ENCODE measurements at places on chromosomes 11 and 22.

DNA sequence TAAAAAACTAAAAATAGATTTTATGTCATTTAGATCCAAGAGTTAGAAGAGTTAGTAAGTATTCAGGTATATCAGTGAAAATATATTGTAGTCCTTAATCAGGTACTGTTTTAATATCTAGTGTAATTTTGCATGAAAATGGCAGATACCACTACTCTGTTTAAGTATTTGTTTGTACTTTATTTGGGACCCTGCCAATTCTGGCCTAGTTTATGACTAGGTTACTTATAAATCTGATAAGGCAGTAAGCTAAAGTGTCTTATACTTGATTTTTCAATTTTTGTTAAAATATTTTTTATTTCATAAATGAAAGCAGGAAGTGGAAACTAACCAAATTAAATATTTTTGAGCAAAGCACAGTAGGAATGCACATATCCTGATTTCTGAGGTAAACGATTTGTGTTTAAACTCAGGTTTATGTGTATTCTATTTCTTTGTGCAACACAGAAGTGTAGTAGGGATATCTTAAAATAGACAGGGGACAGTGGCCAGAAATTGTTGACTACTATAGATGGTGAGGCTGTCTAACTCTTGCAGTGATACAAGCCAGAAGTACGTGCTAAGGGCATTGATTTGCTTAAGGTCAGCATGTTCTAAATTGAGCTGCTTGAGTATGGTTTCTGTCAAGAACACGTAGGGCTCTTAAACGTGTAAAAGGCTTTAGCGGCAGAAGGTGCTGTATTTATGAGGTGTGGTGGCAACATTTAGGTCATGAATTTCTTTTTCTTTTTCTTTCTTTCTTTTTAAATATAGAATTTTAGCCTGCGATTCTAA lies 34.0 kb downstream of the HIPK3 start:
- no peak for DNase-seq

DNA sequence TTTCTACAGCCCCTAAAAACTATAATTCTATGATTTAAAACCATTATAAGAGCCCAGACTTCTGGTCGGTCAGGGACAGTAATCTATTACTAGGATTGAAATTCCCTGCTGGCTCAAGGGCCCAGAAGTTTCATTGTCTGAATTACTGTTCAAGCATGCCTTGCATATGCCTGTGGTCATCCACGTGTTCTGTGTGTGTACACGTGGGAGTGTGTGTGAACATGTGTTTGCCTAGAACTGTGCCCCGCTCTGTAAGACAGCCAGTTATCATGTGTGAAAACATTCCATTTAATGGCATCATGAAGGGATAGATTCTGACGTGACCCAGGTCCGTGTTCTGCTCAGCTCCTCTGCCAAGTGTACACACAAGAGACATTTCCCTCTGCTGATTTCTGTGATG lies 189.3 kb upstream of the NECTIN1 start:
- no peak for DNase-seq

- no peak for DNase-seq
Observed at GRCh38 chr11:287821-288477, 977 bp upstream of the PGGHG start.

DNA sequence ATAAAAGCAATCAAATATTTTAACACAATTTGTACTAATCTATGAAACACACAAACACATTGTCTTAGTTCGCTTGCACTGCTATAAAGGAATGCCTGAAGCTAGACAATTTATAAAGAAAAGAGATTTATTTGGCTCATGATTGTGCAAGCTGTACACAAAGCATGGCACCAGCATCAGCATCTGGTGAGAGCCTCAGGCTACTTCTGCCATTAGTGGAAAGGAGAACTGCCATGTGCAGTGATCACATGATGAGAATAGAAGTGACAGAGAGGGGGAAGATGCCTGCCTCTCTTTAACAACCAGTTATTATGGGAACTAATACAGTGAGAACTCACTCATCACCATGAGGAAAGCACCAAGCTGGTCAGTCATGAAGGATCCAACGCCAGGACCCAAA lies 105.1 kb downstream of the GUCY1A2 start:
- no peak for DNase-seq

- no peak for DNase-seq
Observed at GRCh38 chr11:111697933-111698371, 68.2 kb downstream of the PPP2R1B start.

- DNase-seq: no peak
Observed at GRCh38 chr11:124873951-124874350, 8.7 kb downstream of the ROBO3 start.

- DNase-seq: no peak
Observed at GRCh38 chr11:72836111-72836510, 21.9 kb downstream of the ATG16L2 start.

GRCh38 chr11:36304351-36304750 lies 8.3 kb downstream of the PRR5L start:
- DNase-seq: no peak

GRCh38 chr11:17813391-17814059 lies 78.9 kb downstream of the KCNC1 start:
- no peak for DNase-seq

- no peak for DNase-seq
Observed at GRCh38 chr11:80636999-80637398, 1196.2 kb upstream of the TENM4 start.

GRCh38 chr11:108286370-108286769 lies 63.5 kb downstream of the ATM start:
- no peak for DNase-seq

DNA sequence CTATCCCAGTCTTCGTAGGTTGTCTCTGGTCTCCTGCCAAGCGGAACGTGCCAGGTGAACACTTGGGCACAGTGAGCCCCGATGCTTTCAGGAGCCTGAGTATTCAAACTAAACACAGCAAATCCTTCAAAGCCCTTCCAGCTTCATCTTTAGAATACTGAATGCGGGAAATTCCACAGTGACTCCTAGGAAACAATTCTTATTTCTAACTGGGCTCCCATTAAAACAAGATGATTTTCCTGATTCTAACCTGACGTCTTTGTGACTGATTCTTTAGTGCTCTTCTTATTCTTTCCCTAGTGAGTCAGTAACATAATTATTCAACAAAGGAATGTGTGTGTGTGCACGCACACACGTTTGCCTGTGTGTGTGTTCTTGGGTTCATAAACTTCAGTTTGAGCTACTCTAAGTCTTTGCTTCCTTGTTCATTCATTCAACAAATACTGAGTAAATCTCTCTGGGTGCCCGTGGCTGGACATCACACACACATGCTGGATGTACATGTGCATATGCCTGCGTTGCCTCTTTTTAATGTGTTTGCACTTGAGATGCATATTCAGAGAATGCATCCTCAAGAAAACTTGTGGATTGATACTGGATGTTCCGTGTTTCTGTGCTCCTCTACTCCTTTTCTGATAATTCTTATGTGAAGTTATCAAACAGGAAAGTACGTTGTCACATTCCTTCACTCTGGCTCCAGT lies 134.5 kb downstream of the WNT7B start:
- DNase-seq: peak; percentile 35

- no peak for DNase-seq
Observed at GRCh38 chr22:44438481-44439131, 59.4 kb downstream of the RTL6 start.

DNA sequence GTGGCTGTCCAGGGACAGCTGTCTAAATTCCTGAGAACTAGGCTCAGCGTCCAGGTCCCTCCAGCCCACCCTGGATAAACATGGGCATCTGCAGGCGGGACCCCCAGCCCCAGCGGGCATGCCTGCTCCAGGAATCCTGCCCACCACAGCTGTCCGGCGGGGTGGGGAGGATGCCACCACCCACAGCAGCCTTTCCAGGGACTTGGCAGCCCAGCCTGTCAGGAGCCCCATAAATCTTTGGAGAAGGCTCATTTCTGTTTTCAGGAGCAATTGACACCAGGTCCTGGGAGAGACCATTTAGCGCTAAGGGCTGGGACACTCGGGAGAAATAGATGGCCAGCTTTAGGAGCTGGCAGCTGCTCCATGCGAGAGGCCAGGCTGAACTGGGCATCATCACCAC lies 358.9 kb downstream of the CADM1 start:
- DNase-seq: no peak

- DNase-seq: no peak
Observed at GRCh38 chr22:45335854-45336522, 26.3 kb downstream of the FAM118A start.

DNA sequence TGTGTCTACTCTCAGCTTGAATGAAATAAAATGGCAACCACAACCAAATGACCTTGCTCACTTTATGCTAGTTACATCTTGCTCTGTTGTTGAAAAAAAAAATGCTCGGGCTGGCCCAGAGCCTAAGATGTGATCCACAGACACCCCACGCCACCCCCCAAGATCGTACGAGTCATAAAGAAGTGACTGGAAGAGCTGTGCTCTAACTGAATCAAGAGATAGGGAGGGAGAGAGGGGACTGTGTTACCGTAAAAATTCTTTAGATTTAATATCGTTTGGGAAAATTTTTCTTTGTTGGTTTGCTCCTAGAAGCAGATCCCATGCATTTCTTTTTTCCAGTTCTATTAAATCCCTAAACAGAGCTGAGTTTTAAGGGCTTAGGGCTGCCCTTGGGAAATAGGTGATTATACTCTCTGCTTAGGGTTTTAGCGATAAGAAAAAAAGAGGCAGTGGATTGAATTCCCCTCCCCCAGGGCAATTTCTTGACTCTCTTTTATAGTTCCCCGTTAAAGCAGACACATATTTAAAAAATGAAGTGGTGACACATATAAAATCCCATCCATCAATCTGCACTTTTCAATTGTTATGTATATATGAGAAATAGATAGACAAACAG lies 14.5 kb downstream of the MAML2 start:
- no peak for DNase-seq

DNA sequence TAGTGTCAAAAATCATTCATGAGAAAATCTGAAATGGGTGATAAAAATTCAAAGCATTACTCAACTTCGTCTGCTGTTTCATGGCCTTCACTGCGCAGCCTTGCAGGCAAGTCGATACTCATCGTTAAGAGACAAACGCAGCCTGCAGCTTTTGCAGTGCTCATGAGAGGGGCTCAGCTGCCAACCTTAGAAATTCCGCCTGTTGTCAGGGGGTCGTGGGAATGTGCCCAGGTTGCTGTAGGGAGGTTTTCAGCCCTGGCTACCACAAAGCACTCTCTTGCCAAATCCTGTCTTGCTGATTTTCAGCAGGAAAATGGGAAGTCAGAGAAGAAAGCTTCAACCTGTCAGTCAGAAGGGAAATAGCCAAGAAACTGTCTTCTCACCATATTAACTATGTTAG lies 25.4 kb upstream of the GRAMD1B start:
- DNase-seq: no peak

- DNase-seq: no peak
Observed at GRCh38 chr11:30172883-30173311, 57.9 kb upstream of the FSHB start.

All from foreskin fibroblast (primary cell).